NCI-H187 (cell line): ENCODE measurements at places on chromosomes 5 and 9.

GRCh38 chr5:156182174-156182967 is 144.6 kb upstream of the SGCD start:
- no peak for DNase-seq

- DNase-seq: no peak
Measured at GRCh38 chr9:78234810-78235209, 1.1 kb upstream of the CEP78 start.

DNA sequence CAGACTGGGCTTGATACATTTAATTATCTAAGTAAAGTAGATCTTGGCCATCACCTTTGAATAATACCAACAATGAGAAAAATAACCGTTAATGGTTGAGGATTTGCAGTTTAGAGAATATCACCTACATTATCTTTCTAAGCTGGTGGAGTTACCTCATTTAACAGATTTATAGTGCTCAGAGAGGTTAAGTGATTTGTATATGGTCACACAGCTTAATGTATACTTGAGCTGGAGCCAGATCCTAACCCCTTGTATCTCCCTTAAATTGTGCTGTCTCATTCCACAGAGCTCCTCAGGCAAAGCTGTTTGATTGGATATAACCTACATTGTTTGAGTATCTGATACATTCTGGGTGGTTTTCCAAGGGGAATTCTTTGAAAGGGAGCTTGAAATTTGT is 57.8 kb downstream of the INSYN2B start:
- no peak for DNase-seq

DNA sequence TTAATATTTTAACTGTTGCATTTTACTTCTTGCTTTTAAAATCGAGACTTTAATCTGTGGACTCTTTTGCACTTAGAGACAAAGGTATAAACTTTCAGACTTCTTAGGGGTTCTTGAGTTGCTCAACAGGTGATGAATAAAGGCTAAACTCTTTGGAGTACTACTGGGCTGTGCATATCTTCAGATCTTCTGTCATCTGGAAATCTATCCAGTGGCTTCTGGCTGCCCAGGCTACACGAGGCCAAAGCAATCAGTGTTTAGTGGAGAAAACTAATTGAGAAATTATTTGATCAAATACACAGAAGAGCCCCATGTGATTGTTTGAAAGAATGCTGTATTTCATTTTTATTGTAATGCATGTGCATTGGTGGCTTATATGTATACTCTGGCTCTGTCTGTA is 146.1 kb downstream of the PBX3 start:
- DNase-seq: no peak

- DNase-seq: no peak
Measured at GRCh38 chr9:120435091-120435490, 144.9 kb downstream of the CDK5RAP2 start.
